SK-N-SH (cell line): ENCODE measurements at places on chromosomes 1 and 21. TPM values are rescaled to one million over a fixed set of nuclear protein-coding genes. Genes with fewer than 3 reads are reported as not detected.

DNA sequence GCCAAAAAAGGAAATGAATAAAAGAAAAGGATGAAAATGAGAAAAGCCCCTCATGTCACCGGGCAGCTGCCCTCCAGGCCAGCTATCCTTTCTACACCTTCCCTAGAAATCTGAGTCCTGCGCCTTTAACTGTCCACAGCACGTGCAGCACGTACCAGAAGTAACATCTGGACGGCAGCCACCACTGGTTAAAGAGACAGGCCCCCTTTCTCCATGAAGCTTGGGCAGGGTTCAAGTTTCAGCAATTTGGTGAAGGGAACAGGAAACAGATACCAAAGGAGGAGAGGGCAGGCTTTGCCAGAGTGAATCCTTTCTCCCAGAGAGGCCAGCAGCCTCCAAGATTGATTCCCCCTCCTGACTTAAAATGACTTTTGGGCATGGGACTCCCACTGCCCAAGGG is 3.6 kb upstream of the KIAA2013 start:
- DNase-seq = peak; percentile 79
- H3K4me1 ChIP-seq = peaks cover 25% of the 10 kb centered on the region
- H3K4me3 ChIP-seq = no peak overlapping the region
- peak overlapping the region; percentile 78; the same call in 1 of the 2 replicates for H3K27ac ChIP-seq

- no peak for DNase-seq
- no peaks in the 10 kb centered on the region; the same call in 1 of the 2 replicates for H3K4me1 ChIP-seq
- no peaks in the 10 kb centered on the region for H3K36me3 ChIP-seq
- H3K4me3 ChIP-seq = no peak overlapping the region
These were observed 378.9 kb downstream of the DUSP10 start for GRCh38 chr1:221363039-221363438.

GRCh38 chr1:23774174-23774880 is 3.9 kb upstream of the PITHD1 start:
- H3K36me3 ChIP-seq = no peaks in the 10 kb centered on the region; the same call in 1 of the 2 replicates
- DNase-seq = no peak
- no peak overlapping the region for H3K27ac ChIP-seq
- peaks cover 17% of the 10 kb centered on the region for H3K4me1 ChIP-seq

- no peaks in the 10 kb centered on the region for H3K27me3 ChIP-seq
- no peaks in the 10 kb centered on the region for H3K36me3 ChIP-seq
- no peaks in the 10 kb centered on the region for H3K4me1 ChIP-seq
- DNase-seq = no peak
- no peak overlapping the region for H3K27ac ChIP-seq
These were observed 160.1 kb downstream of the PTPRC start for GRCh38 chr1:198798923-198799386.

GRCh38 chr1:2405588-2406295 is 6.6 kb downstream of the PEX10 start:
- DNase-seq = no peak
- H3K27me3 ChIP-seq = no peaks in the 10 kb centered on the region
- H3K36me3 ChIP-seq = peaks cover 8% of the 10 kb centered on the region
- H3K4me3 ChIP-seq = no peak overlapping the region
- H3K4me1 ChIP-seq = peaks cover 3% of the 10 kb centered on the region; the same call in 1 of the 2 replicates
- peak overlapping the region; percentile 38; the same call in 1 of the 2 replicates for H3K27ac ChIP-seq

DNA sequence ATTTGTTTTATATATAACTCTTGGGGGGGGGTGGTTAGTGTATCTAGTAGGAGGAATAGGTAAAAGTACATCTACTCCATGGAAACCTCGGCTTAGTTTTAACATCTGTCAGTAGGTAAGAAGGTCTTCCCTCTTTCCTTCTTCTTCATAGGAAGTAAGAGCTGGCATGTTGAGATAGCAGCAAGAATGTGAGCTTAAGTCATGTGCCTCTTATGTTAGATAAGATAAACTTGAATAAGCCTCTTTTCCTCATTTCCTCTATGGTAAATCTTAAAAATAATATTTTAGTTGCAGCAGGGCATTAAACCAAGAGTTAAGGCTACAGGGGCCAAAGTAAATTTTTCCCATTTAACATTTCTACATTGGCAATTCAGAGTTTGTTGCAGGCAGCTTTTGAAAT is 100.4 kb downstream of the MAP3K21 start:
- H3K4me3 ChIP-seq = no peak overlapping the region
- H3K4me1 ChIP-seq = no peaks in the 10 kb centered on the region
- H3K27me3 ChIP-seq = no peaks in the 10 kb centered on the region

DNA sequence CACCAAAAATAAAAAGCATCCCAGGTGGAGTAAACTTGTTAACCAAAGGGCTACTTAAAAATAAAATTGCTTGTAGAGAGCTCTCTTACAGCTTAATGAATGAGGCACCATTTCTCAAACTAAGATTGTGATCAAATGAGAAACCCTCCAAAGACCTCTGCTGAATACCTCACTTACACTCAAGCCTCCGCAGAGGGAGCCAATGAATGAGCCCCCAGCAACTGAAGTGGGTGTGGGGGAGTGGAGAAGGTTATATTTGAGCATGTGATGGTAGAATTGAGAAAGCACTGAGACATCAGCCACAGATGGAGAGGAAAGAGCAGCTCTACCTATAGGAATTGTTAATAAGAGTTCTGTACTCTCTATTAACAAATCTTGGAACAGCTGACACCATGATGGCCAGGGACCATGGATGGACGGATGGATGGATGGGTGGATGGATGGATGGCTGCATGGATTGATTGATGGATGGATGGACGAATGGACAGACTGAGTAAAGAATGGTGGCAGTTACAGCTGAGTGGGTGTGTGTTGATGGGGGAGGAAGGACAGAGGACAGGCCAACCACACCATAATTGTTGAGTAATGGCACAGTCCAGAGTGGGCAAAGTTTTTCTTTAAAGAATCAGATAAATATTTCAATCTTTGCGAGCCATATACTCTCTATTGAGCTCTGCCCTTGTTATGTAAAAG is 20.3 kb upstream of the TIAM1 start:
- H3K4me3 ChIP-seq = no peak overlapping the region
- no peak for DNase-seq
- no peaks in the 10 kb centered on the region for H3K27me3 ChIP-seq
- H3K4me1 ChIP-seq = no peaks in the 10 kb centered on the region; the same call in 1 of the 2 replicates
- no peaks in the 10 kb centered on the region for H3K36me3 ChIP-seq

- H3K4me3 ChIP-seq = peak overlapping the region; percentile 17; the same call in 1 of the 2 replicates
- peak overlapping the region; percentile 82 for H3K27ac ChIP-seq
- H3K4me1 ChIP-seq = no peaks in the 10 kb centered on the region; the same call in 1 of the 2 replicates
- DNase-seq = no peak
These were observed 477.1 kb downstream of the LMO4 start for GRCh38 chr1:87805666-87806378.

- peak overlapping the region; percentile 95 for H3K4me3 ChIP-seq
- H3K27ac ChIP-seq = no peak overlapping the region; the same call in 1 of the 2 replicates
- DNase-seq = no peak
- peaks cover 17% of the 10 kb centered on the region; the same call in 1 of the 2 replicates for H3K4me1 ChIP-seq
These were observed 792 bp downstream of the GOLPH3L start for GRCh38 chr1:150696162-150696561.

- H3K36me3 ChIP-seq = no peaks in the 10 kb centered on the region
- peak; percentile 18 for DNase-seq
- H3K4me1 ChIP-seq = no peaks in the 10 kb centered on the region
- no peak overlapping the region for H3K27ac ChIP-seq
These were observed 130.1 kb upstream of the MAP1LC3C start for GRCh38 chr1:242128951-242129502.

The C8B gene
- polyA plus RNA-seq = not detected in 2 replicates

The THAP3 gene
- polyA plus RNA-seq = 10.0 and 11.1 TPM in 2 replicates

The RNU1-3 gene
- not detected in 2 replicates for polyA plus RNA-seq

The LMNA gene
- 726 and 983 TPM in 2 replicates for polyA plus RNA-seq

The TNFRSF4 gene
- polyA plus RNA-seq = not detected in 2 replicates
